ENCODE measurements at places on chromosomes 5 and 9.

DNA sequence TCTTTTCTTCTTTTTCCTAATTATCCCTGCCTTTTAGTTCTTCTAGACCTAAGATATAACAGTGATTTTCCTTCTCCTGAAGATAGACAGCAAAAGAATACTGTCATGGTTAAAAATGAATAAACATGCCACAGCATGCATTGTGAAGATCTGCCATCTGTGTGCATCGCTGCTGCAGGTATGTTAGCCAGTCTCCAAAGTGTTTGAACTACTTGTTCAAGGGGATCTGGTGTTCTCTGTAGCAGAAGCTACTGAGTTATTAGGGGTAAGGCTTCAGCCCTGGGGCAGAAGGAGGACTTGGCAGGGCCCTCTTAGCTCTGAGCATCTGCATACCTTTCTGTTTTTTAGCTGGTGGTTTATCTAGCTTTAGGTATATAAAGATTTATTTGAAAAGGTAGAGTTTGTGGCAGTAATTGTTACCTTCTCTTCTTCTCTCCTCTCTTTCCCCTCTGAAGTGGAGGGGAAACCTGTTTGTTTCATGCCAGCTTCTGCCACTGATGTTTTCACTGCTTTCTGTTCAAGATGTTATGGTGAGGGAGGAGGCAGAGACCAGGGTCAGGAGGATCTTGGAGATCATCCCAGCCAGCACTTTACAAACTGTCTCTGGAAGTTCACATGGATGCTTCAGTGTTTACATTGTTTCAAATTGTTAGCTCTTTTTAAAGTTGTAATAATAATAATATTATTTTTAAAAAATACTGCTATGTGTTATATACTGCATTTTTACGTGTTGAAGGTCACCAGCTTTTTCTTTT is 25.2 kb downstream of the GALNT10 start:
- DNase-seq, result no peak

DNA sequence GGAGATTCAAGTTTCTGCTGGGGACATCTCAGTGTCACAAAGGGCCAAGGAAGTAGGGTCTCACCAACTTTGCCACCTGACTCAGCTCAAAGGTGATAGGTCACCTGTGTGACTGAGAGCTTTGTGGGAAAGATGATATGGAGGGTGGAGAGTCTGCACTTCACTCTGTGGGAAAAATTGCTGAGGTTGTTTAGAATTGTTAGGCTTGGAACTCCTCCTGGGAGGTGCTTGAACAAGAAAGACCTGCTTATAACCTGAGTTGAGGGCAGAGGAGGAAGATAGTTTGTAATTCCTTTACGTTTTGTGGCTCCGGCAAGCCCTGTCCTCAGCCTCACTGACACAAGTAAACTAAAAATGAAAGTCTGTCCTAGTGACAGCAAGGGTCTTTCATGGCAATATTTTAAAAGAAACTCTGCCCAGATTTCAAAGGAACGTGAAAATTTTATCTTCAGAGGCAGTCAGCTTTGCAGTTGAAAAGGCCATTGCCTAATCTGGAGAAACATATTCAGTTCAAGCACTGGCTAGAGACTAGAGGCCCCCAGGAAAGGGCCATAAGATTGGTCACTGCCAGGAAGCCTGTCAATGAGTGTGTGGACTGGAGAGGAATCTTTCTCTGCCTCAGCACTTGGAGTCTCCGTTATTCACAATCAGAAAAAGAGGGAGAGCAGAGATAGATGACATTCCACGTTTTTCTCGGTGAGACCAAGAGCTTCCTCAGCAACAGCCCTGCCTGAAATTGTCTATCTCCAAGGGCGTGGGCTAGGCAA is 23.2 kb downstream of the PCDHAC2 start:
- no peak for DNase-seq

DNA sequence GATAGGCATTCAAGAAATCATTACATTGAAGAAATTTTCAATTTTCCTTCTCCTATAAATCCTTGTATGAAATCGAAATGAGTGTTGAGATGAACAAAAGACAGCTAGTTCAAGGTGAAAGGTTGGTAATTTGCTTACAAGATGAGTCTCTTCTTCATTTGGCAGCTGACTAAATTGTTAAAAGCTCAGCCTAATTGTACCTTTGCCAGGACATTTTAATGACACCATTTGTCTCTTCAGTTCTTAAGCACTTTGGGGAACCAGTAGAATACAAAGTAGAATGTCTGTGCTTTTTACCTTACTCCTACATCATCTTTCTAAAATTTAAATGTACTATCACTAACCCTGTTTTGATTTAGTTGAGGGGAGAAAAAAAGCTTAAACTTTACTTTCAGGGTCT is 59.4 kb downstream of the GRAMD2B start:
- no peak for DNase-seq

- DNase-seq, result no peak
Observed at GRCh38 chr5:61991430-61991829, 314.6 kb upstream of the KIF2A start.

- DNase-seq, result no peak
Observed at GRCh38 chr9:105006514-105006913, 78.6 kb upstream of the ABCA1 start.

GRCh38 chr5:4549351-4549750 is 590.8 kb upstream of the ADAMTS16 start:
- DNase-seq, result no peak

- DNase-seq, result no peak
Observed at GRCh38 chr5:88761939-88762338, 121.0 kb downstream of the MEF2C start.

DNA sequence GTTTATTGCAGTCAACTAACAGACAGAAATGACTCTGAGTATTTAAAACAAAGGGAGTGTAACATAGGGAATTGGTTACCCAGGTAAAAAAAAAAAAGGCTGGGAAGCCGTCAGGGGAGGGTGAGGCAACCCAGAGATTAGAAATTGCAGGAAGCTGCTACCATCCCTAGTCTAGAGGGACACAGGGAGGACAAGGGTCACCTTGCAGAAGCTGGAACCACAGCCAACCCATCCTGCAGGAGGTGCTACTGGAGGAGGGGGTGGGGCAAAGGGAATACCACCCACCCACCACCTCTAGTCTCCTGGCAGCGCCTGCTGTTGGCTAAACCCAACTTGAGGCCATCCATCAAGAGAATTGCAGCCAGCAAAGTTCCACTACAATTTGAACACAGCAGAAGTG is 6.5 kb downstream of the CAST start:
- no peak for DNase-seq

DNA sequence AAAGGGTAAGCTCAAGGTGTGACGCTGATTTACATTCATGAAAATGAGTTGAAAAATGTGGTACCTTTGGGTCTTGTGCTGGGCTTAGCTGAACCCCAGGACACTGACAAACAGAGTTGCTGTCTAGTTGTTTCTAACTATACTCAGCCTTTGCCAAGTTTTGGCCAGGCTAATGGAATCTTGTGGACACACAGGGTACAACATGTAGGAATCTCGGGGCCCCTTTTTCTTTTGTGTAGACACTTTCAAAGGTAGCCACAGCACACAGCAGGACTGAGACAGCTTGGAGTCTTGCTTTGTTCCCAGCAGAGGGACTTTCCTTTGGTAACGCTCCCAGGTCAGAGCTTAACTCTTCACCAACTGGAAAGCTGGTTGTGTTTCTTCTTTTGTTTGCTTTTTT is 7.8 kb downstream of the LIX1 start:
- no peak for DNase-seq

DNA sequence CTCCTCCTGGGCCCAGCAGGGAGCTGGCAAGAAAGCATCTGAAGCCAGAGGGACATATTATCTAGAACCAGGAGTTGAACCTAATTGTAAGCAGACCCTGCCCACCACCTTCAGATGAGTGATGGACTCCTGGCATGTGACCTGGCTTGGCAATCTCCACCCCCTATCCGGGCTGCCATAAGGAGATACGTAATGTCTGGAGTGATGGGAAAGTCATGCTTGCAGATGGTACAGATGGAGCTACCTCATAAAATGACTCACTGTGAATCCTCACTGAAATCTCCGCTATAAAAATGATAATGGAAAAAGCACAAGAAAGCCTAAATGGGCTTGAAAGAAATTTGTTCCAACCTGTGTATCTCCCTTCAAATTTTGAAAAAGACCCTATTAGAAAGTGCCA is 157.5 kb downstream of the DMRT2 start:
- DNase-seq, result no peak

DNA sequence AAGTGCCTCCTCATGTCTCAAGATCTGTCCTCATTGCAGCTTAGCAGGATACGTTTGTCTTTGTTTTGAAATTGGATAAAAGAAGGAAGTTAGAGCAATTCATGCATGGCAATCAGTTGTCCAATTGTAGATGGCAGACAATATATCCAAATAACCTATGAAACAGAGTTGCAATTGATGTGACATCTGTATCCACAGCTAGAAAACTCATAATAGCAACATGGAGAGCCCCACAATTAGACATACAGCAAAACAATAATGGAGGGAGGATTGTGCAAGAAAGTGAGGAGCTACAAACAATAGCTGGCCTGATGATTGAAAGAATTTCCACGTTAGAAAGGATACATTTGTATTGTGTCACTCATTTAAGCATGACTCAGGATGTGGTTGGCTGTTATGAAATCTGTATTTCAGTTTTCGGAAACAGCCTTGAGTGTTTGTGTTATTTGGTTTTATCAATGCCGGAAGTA is 132.0 kb downstream of the FAM174A start:
- DNase-seq, result peak; percentile 59

DNA sequence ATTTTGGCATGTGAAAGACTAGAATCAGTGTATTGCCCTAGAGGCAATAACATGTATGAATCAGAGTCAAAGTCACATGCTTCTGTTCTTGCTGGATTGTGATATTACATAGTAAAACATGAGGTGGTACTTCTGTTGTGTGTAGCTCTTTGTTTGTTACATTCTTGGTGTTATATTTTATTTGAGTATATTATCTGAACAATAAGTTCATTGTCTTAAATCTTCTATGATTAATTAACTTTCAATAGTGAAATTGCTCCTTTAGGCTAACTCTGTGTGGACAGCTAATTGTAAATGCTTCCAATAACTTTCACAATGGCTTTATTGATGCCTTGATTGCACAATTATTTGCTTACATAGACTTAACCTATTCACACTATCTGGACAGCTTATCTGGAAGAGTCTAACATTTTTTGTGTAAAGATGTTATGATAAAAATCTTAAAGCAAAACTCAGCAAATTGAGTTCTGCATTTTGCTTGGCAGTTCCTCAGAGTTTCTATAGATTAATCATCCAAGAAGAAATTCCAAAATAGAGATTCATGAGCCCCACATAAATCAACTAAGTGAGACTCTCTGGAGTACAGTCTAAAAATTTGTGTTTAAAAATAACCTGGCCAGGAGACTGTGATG is 239.6 kb upstream of the TUSC1 start:
- peak; percentile 90 for DNase-seq

Measured in trophoblast cell (in vitro differentiated cells and primary cell).